ENCODE measurements at places on chromosomes 2 and 18.

DNA sequence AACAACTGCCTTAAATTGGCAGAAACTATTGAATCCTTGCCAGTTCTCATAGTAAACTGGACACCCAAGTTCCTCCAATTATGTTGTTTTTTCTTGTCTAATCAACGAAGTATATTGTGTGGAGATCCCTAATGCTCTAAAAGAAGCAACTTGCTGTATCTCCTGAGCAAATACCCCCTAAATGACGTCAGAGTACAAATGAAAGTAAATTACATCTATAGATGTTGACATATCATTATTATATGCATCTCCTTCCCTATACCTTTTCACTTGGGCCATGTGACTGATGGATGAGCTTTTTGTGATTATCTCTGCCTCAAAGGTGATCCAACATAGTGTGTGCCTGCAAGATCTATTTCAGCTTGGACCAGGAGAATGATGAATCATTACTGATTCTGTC is 159.4 kb downstream of the CCDC148 start:
- DNase-seq, result no peak

GRCh38 chr2:197888321-197888720 is 83.9 kb downstream of the PLCL1 start:
- no peak for DNase-seq

DNA sequence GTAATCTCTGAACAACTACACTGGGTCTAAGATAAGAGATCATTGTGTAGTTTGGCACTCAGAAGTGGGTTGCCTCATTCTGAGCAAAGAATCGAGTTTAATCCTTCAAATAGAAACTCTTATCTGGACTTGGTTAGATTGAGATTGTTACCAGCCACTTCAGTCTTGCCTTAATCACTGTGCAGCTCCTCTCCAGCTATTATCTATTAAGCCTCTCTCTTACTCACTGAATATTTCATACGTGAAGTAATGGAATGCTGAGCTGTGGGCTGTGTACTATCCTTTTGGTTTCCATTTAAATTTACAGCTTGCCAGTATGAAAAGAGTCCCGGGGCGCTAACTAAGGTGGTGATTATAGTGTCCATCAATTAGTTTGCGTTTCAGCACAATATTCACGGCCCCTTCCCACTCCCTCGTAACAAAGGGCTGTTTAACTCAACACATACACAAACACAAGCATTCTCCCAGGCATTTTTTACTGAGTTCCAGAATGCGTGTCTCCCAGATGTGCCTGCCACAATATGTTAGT is 65.7 kb upstream of the NCKAP5 start:
- no peak for DNase-seq

DNA sequence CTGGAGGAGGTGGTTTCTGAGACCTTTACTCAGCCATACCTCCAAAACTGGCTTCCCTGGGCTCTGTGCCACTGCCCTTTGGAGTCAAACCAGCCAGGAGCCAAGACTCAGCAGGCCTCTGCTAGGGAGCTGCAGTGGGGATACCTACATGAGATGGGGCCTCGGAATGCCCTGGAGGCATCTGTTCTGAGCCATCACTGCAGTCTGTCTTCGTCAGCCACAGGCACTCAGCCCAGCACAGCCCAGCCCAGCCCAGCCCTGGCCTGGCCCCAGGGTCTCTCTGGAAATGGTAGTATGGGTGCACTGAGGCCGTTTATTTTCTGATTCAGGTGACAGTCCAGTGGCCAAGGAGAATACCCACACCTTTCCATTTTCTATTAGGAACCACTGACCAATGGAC is 209.8 kb downstream of the CELF4 start:
- no peak for DNase-seq

GRCh38 chr2:221562226-221562625 is 9.9 kb downstream of the EPHA4 start:
- DNase-seq, result no peak

DNA sequence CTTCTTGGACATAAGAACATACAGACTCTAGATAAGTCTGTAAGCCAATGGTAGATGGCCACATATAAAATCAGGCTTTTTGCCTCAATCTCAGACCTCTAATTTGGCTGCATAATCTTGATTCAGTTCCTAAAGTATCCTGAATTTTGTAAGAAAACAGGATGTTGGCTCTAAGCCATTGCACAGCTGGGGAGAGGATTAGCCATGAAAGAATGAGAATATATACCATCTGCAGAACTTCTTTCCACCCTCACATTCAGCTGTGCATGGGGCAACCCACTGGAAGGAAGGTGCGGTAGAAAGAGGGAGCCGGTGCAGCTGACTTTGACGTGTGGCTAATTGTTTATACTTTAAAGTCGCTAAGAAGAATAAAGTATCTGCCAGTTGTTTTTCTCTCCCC is 1061.6 kb upstream of the FAM98A start:
- no peak for DNase-seq

DNA sequence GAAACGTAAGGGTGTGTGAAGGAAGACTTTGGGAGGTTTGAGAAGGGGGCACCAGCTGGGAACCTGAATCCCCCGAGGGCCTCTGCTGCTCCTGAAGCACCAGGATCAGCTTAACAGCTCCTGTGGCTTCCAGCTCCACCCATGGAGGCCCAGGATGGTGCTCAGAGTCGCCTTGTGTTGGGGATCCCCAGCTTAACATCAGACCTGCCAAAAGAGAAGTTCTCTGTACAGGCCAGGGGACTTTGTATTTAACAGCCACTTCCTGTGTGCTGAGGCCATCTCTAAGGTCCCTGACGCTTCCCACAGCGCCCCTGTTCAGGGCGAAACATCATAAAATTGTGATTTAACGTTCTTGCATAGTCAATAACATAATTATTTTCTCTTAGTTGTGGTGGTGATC is 77.5 kb downstream of the NCK2 start:
- no peak for DNase-seq

DNA sequence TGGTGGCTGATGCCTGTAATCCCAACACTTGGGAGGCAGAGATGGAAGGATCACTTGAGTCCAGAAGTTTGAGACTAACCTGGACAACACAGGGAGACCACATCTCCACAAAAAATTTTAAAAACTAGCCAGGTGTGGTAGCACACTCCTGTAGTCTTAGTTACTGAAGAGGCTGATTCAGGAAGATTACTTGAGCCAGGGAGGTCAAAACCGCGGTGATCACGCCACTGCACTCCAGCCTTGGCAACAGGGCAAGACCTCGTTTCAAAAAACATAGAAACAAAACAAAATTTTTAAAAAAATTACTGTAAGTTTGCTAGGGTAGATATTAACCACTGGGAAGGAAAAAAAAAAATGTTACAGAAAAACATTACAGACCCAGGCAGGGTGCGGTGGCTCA is 5.8 kb downstream of the ATL2 start:
- DNase-seq, result no peak

GRCh38 chr2:23566241-23567142 is 181.5 kb downstream of the KLHL29 start:
- no peak for DNase-seq

DNA sequence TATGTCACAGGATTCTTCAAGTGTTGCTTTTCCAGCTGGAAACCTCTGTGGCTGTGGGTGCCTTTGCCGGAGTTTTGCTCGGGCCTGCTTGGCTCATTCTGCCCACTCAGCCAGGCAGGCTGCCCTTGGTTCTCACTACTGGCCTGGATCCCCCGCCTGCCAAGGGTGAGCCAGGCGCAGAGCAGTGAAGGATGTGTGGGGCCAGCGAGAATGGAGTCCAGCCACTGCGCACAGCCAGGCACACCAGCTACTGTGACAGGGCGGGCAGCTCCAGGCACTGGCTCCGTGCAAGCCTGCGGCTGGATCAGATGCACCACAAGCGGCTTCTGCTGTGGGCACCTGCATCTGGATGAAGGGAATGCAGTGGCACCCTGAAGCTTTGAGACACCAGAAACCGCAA is 257.1 kb downstream of the RPRM start:
- no peak for DNase-seq

GRCh38 chr18:21168880-21169279 is 57.3 kb upstream of the ROCK1 start:
- no peak for DNase-seq

- DNase-seq, result no peak
Measured at GRCh38 chr2:1268034-1268433, 145.2 kb upstream of the TPO start.

- peak; percentile 49 for DNase-seq
Measured at GRCh38 chr18:79934311-79935097, 16.9 kb downstream of the SLC66A2 start.

DNA sequence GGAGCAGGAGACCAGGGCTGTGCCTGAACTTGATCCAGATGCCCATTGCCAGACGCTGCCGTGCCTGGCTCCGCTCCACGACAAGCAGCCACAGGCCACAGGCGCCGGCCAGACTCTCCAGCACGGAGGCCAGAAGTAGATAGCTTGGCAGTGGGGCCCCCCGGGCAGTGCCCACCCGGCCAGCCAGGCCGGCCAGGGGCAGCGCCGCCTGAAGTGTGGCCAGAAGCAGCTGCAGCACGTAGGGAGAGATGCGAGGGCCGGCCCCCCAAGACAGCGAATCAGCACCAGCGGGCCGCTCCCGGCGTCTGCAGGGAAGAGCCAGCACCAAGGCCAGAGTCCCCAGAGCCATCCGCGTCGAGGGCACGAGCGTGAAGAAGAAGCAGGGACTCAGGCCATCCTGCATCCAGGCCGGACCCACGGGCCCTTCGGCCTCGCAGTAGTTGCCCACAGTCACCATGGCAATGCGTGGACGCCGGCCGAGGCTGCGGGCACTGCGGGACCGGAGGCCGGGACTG is 484 bp downstream of the ABCB6 start:
- peak; percentile 80 for DNase-seq

GRCh38 chr2:82731824-82732223 is 1727.3 kb downstream of the SUCLG1 start:
- DNase-seq, result no peak

GRCh38 chr2:62478093-62478580 is 27.9 kb downstream of the TMEM17 start:
- DNase-seq, result no peak

DNA sequence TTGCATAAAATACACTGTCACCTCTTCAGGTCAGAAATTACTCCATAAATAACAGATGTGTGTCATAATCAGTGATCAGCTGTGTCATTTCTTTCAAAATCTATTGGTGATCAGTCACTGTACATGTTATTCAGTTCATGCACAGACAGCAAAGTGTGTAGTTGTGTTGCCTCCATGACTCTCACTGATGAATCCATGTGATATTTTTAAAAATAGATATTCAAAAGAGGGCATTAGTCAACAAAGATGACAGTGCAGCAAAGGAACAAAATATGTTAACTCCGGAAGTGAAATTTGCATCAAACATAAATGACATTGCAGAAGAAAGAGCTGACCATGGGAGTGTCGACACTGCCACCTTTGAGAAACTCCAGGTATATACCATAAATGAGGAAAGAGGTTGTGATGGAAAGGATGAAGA is 17.1 kb upstream of the MCM6 start:
- DNase-seq, result no peak

GRCh38 chr2:2866459-2866858 is 511.2 kb downstream of the EIPR1 start:
- no peak for DNase-seq

DNA sequence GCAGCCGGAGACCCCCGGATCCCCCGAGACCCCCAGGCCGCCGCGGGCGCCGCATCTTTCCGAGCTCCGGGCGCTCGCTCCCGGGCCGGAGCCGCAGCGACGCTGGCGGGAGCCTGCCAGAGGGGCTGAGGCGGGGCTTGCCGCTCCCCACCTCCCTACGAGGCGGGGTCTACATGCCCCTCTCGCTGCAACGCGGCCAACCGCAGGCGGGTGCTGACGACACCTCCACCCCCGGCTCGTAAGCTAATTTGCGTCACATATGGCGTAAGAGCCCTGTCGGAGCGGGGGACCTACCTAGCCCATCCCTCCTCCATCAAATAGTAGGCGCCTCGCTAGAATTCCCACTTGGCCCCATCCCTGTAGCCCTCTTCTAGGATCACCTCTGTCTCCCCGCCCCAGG is at the start of gene PTPRN:
PTPRN (minus strand) TSS at position 124 of the 400 bp plus-strand sequence; CDS start at position 55, 69 bp downstream.
- no peak for DNase-seq

DNA sequence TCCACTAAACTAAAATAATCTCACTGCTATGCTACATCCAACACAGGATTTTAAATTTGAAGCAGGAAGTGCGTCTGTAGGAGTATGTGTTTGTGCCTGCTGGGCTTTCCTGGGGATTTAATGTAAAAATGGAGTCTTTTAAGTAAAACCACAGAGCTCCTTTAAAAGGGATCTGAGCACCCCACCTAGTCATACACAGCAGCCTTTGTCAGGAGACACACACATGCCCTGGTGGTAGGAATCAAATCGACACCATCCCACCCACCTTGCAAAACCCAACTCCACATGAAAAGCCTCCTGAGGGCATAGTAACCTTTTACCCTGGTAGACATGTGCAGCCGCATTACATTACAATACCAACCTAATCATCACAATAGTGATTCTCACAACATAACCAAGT is 29.1 kb downstream of the UXS1 start:
- no peak for DNase-seq

GRCh38 chr2:238955648-238956531 is 108.0 kb downstream of the TWIST2 start:
- no peak for DNase-seq

GRCh38 chr2:101036562-101036961 is 34.5 kb downstream of the RPL31 start:
- no peak for DNase-seq

DNA sequence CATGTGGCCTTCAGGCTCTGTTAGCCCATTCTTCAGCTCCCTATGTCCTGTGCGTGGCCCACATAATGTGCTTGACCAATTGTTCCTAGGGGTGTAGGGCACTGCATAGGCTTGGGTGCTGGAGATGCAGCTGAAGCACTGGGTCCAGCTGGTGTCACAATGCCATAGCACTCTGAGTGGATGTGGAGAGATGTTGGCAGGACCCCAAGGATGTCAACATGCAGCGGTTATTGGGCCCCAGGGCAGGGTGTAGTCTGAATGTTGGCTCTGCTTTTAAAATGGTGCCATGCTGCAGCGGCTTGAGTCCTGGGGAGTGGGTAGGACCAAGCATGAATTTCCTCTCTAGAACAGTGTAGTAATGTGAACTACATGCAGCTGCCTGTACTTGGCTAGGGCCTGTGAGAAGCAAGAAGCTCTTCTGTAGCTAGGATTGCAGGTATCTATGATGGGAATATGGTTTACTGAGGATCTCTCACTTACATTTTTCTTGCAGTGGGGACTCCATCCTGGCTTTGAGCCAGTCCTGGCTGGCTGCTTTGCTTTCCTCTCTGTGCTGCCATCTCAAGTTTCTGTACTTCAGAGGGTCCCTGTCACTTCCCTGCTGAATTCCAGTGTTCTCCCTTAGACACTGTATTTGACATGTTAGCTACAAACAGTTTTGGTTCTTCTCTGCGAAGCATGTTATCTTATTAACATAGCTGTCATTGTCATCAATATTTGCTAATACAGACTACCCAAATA is 148.4 kb downstream of the CSRNP3 start:
- DNase-seq, result no peak

DNA sequence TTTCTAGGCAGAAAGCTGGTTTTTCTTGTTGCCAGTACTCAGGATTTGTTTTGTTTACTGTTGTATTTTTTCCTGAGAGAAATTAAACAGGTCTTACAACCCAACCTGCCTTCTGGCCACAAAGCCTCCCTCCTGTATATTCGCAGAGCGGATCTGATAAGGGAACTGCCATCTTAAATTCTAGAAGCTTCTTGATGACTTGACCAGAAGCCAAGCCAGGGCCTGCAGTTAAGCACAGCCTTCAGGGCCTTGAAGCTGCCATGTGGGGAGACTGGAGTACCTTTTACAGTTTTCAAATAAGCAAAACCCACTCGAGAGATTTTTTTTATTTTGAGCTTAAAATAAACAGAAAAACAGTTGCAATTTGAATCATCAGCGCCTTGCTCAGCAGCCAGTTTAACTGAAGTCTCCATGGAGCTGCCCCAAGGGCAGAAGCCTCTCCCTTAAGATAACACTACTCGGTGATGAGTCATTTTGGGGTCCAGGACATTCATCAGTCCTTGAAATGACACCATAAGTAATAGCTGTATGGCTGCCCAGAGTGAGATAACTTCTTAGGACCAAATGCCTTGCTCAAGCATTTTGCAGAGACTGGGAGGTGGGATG is 51.5 kb upstream of the PHLPP1 start:
- DNase-seq, result no peak

Data from heart left ventricle (tissue), 16 donors.